ENCODE measurements at places on chromosomes 2 and 18.

DNA sequence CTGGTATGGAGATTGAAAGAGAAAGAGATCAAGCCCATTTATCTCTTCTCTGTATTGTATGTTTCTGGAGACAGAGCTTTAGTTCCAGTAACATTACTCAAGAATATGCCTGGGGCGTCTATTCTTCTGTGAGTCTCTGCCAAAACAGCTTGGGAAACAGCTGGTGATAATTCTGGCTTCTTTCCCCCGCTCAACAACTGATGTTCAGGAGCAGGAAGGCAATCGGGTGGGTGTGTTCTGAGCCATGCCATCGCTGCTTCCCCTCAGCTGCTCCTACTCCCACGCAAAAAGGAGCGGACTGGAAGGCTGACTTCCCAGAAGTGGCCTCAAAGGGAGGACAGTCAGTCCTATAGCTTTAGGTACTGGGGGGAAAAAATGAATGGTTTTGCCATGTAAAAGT, 695.1 kb downstream of the PLCL1 start:
- no peak for DNase-seq

DNA sequence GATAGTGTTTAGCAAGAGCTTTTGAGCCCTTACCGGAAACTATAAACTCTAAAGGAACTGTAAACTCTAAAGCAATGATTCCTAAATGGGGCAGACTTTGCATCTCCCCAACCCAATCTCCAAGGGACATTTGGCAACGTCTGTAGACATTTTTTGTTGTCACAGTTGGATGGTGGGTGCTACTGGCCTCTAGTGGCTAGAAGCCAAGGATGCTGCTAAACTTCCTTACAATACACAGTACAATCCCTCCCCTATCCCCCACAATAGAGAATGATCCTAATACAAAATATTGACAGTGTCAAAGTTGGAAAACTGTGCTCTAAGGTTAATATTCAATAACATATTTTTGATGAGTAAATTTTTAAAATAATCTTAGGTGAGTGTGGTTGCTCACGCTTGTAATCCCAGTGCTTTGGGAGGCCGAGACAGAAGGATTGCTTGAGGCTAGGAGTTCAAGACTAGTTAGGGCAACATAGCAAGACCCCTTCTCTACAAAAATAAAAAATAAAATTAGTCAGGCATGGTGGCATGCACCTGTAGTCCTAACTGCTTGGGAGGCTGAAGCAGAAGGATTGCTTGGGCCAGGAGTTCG, 66.7 kb downstream of the PTPN4 start:
- peak; percentile 41 for DNase-seq

GRCh38 chr2:238446371-238446770, 19.6 kb downstream of the ASB1 start:
- DNase-seq, result no peak

- no peak for DNase-seq
These were observed 156.5 kb downstream of the SP3 start for GRCh38 chr2:173808718-173809117.

Measured in HEK293T (cell line).